ENCODE measurements at places on chromosomes 16 and 17. TPM values are rescaled to one million over a fixed set of nuclear protein-coding genes. Genes with fewer than 3 reads are reported as not detected.

HAS3 gene
- 58.9 TPM for total RNA-seq

DNA sequence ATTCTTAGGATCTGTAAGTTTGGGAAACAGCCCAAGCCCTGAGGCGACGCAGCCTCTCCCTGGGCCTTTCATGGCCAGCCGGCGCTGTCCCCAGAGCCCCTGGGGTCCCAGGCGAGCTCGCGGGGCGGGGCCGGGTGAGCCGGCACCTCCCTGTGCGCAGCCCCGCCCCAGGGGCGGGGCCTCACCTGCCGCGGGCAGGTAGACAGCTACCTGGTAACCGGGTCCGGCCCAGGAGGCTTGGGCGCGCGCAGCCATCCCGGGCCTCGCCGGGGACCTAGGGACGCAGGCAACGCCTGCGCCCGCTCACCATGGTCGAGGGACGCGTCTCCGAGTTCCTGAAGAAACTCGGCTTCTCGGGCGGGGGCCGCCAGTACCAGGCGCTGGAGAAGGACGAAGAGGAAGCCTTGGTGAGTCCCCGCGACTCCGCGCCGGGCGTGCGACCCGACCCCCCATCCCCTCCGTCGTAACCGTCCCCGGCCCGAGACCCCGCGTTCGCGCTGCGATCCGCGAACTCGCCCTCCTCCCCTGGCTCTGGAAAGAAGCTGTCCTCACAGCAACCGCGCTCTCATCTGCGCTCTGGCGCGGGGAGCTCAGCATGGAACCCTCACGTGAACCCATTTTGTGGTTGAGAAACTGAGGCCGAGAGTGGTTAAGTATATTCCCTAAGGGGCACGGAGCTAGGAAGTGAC is at the start of gene ATP2C2:
ATP2C2 (plus strand) TSS at position 231 of the 689 bp plus-strand sequence; CDS start at position 309, 78 bp downstream.
- no peak for DNase-seq

DNA sequence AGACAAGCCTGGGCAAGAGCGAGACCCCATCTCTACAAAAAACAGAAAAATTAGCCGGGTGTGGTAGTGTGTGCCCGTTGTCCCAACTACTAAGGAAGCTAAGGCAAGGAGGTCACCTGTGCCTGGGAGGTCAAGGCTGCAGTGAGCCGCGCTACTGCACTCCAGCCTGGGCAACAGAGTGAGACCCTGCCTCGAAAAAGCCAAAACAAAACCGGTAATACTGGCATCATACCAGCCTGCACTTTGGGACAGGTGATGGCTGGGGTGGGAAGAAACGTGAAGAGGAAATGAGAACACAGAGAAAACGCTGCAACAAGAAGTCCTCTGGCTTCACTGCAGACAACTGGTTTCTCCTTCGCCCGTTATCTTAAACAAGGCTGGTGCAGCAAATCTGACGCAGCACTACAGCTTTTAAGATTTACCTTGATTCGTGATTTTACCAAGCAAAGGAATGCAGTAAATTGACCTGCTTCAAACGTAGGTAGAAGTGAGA is 725 bp upstream of the CASC3 start:
- no peak for DNase-seq

- DNase-seq = no peak
Observed at GRCh38 chr17:80498242-80498919, 22.0 kb upstream of the NPTX1 start.

CWC25 gene
- total RNA-seq = 29.0 TPM

MSRB1 gene
- 27.2 TPM for total RNA-seq

DNA sequence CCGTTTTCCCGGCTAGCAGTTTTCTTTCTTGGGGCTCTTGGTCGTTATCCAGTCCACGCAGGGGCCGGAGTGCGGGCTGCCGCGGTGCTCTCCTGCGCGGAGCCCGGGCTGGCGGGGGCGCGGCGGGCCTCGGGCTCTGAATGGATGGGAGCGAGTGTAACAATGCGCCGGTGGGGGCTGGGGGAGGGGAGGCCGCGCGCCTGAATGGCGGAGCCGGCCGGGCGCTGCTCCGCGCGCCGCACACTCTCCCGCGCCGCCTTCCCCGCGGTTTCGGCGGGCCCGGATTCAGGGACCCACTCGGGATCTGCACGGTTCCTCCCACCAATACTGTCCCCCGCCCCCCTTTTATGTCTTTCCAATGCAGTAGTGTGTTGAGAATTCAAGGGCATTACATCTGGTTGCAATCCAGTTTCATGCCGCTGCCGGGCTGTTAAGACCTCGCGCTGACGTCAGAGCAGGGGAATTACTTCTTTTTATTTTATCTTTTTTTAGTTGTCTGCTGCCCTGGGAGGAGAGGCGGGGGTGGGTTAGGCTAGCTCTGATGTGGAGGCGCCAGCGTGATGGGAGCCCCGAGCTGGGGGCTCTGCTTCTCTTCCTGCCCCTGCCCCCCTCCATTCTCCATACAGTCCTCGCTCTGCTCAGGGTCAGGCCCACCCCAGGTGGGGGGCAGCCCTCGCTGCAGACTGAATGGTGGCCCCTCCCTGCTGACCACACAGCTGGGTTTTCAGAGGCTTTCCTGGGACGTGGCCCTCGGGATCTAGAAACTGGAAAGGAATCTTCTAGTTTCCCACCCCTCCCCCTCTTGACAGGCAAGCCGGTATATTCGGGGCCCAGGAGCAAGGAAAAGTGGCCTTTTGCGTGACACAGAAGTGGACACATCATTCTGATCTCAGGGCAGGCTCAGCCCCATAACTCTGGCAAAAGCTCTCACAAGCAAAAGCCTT is 1.8 kb downstream of the RAI1 start:
- peak; percentile 78 for DNase-seq

NPB gene
- total RNA-seq = 0.29 TPM

DNA sequence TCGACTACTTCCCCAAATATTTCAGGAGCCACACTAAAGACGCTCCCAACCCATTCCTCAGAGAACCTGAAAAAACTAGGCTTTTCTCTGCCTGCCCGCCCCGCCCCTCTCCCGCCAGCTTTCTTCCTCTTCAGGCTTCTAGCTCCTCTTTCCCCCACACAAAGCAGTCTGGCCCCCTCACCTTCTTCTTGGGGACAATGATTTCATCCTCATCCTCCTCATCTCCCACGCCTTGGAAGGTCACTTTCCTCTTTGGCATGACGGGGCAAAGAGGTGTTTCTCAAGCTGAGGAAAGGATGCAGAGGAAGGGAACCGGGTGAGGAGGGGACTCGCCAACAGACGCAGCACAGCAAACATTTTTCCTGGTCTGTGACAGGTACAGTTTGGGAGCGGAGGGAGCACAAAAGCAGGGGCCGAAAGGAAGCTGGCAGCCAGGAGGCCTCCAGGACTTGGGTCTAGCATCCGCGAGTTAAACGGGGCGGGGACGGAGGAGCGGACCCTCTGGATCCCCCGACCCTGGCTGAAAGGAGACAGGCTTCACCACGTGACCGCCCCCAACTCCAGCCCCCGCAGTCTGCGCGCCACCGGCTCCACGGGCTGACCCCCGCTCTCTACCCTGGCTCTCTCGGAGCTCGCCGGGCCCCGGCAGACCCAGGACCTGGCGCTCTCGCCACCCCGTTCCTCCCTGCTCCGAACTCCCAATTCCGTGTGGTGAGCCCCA is 525 bp downstream of the CD2BP2 start:
- no peak for DNase-seq

DNA sequence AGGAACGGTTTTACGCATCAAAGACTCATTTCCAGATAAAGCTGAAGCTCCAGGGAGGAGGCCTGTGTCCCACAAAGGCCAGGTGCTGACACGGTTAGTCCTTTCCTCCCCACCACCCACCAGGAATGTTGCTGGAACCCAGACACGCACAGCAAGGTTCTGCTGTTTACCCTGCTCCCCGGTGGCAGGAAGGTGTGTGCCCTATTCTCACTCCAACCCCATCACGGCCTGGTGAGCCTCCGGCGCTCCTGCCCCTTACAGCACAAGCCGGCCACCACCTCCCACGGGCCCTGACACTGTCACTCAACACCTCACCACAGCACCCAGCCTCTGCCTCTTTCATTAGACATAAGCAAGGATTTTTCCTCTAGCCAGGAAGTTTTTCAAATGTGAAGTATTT is 47.8 kb downstream of the ANKRD11 start:
- no peak for DNase-seq

DNA sequence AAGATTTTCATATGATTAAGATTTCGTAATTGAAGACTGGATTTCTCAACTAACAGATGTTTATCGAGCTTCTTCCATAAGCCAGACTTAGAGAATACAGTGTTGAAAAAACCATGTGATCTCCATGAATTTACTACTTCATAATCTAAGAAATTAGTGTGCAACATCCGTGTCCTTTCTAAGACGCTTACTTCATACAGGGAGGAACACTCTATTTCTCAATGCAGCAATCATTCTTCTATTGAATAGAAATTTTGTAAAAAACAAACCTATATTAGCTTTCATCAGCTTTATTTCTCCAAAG is 946.3 kb downstream of the KCNJ2 start:
- DNase-seq = no peak

SRCIN1 gene
- 22.6 TPM for total RNA-seq

CCL14 gene
- 46.9 TPM for total RNA-seq

ADGRG1 gene
- 201 TPM for total RNA-seq

PDPK1 gene
- 65.9 TPM for total RNA-seq

DNA sequence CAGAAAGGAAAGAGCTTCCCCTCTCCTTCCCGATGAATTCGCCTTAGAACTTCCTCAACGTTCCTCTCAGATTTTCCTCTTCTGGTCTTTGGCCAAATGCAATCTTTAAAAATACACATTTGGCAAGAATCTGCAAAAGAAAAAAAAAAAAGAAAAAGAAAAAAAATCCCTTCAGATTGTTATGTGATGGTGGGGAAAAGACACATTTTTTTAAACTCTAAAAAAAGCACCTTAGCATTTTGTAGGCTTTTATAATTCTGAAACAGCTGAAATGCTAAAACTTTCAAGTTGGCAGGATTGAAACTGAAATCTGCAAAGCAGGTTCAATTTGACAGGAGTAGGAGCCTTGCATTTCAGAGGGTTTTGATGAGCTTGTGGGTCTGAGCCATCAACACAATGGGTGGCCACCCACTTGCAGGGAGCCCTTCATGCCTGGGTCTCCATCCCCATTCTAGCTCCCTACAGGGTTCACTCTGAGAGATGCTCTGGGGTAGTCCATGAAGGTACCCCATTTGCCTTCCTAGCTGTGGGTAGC is 33.1 kb downstream of the CACNG3 start:
- no peak for DNase-seq

DNA sequence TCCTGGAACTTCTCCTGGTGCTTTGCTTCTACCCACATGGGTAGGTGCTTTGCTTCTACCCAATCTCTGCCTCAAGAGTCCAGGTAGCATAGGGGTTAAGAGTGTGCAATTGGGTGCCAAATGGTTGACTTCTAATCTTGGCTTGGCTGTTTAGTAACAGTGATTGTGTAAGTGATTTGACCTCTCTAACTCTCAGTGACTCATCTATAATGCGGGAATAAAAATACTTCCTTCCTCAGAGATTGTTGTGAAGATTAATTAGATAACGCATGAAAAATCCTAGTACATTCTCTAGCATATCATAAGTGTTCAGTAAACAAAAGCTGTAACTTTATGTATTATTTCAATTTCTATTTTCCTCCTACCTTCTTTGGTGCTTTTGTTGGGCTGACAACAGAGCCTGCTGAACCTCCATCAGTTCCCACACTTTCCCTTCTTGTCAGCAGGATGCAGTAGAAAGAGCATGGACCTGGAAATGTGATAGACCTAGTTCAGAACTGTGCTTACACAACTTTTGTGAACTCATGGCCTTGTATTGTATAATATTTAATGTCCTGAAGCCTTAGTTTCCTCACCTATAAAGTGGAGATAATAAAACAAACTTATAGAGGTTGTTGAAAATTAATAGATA is 72.9 kb upstream of the SMIM36 start:
- no peak for DNase-seq

- DNase-seq = no peak
Observed at GRCh38 chr16:69724981-69725479, 1.3 kb downstream of the NQO1 start.

DNA sequence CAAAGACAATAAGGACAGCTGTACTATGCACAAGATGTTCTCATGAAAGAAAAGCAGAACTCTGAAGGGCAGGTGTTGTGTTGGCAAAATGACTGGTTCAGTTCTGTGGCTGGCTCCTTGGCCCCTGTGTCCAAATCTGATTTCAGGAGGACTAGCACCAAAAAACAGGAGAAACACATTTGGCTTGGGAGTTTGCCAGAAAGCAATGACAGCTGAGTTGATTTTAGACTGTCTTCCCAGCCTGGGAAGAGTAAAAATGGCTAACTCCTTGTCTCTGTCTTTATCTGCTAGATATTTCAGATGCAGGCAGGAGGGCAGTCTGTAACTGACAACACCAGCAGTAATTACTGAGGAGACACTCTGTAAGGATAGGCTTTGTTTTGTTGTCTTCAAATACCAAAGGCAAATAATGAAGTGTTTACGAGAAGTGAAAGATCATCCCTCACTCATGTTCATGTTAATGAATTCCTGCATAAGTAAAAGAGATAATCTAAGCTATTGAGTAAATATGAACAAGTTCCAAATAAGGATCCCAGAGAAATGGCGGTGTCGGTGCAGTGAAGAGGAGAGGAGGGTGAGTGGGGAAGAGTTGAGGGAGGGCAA is 989.0 kb downstream of the CDH11 start:
- DNase-seq = no peak

C16orf74 gene
- total RNA-seq = 33.6 TPM

HEATR9 gene
- total RNA-seq = 0.21 TPM

CACNA1G gene
- 0.36 TPM for total RNA-seq

GRCh38 chr16:85274924-85275323 is 162.7 kb upstream of the CIBAR2 start:
- no peak for DNase-seq

- no peak for DNase-seq
Observed at GRCh38 chr16:84043486-84044117, 1.0 kb upstream of the SLC38A8 start.

VTN gene
- total RNA-seq = 1.0 TPM

DNA sequence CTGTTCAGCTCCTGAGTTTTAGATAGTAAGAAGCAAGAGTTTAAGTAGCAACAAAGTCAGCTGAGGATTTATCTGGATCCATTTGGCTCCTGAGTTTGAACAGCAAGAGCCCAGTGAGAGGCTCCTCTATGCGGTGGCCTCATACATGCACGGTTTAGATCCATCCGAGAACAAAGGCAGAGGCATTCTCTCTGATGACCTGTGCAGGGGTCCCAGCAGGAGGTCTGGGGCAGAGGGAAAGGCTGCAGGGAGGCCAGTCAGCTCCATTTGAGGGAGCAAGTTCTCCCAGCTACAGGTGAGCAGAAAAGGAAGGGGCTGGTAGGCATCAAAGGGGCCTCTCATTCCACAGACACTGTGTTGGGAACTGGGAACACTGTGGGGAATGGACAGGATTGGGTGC is 16.5 kb downstream of the PITPNM3 start:
- DNase-seq = no peak

- no peak for DNase-seq
Observed at GRCh38 chr17:27793168-27793905, 7.0 kb downstream of the NOS2 start.

All from ureter (tissue), 1 donor.